Uterus (tissue), 4 donors: ENCODE measurements at places on chromosomes 1 and 21.
A peak's percentile ranks its signal among the peaks of the same experiment; 100 is the strongest.

GRCh38 chr1:226126824-226127569, 59.5 kb downstream of the ACBD3 start:
- H3K4me1 ChIP-seq = no peaks in the 10 kb centered on the region
- DNase-seq = no peak
- H3K27me3 ChIP-seq = no peaks in the 10 kb centered on the region
- no peak overlapping the region for H3K4me3 ChIP-seq
- no peak overlapping the region for H3K27ac ChIP-seq
- no peaks in the 10 kb centered on the region for H3K36me3 ChIP-seq

GRCh38 chr1:109805486-109806165, 41.9 kb upstream of the EPS8L3 start:
- peak; percentile 2 for DNase-seq
- no peaks in the 10 kb centered on the region for H3K27me3 ChIP-seq
- no peaks in the 10 kb centered on the region for H3K4me1 ChIP-seq
- H3K4me3 ChIP-seq = no peak overlapping the region

- no peaks in the 10 kb centered on the region for H3K36me3 ChIP-seq
- no peaks in the 10 kb centered on the region for H3K27me3 ChIP-seq
- H3K27ac ChIP-seq = no peak within 1 kb of the TSS
- DNase-seq = no peak
- no peaks in the 10 kb centered on the region for H3K4me1 ChIP-seq
These were observed at the start of gene RGS8 for GRCh38 chr1:182684116-182684828. TSS of gene RGS8 (minus strand) at chr1:182684587. CDS start at chr1:182669649, 14,938 bp downstream.

GRCh38 chr1:29691499-29691898, 455.2 kb downstream of the PTPRU start:
- H3K27me3 ChIP-seq = no peaks in the 10 kb centered on the region
- no peaks in the 10 kb centered on the region for H3K4me1 ChIP-seq
- H3K36me3 ChIP-seq = no peaks in the 10 kb centered on the region
- H3K4me3 ChIP-seq = no peak overlapping the region

GRCh38 chr1:193806079-193807048, 620.0 kb upstream of the B3GALT2 start:
- no peaks in the 10 kb centered on the region for H3K4me1 ChIP-seq
- H3K27ac ChIP-seq = no peak overlapping the region
- H3K4me3 ChIP-seq = no peak overlapping the region

DNA sequence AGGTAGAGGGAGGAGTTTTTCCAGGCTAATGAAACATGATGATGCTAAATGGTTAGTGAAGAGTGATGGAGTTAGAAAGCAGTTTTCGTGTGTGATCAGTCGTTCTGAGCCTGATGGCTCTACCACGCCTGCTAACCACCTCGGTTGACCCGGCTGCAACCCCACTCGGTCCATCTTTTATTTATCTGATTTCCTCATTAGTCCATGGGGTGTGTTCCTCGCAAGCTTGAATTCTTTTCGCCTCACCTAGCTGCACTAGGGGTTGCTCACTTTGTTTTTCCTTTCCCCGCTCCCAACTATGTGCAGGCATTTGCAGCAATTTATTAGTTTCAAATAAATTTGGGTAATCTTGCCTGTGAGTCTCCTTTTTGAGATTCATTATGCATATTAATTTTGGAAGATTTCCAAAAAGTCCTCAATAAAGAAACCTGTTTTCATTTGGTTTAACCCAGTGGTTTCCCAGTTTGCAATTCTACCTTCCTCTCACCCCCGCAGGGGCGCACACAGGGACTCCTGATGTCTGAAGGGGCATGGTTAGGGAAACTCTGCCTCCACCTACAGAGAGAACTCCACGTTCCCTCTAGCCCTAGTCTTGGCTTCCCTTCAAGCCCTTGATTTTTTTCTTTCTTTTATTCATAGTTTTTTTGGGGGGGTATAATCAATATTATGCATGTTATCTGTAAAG, 12.6 kb downstream of the B3GALT5 start:
- H3K27me3 ChIP-seq = no peaks in the 10 kb centered on the region
- H3K36me3 ChIP-seq = no peaks in the 10 kb centered on the region
- no peak for DNase-seq
- no peak overlapping the region for H3K4me3 ChIP-seq
- no peak overlapping the region for H3K27ac ChIP-seq

DNA sequence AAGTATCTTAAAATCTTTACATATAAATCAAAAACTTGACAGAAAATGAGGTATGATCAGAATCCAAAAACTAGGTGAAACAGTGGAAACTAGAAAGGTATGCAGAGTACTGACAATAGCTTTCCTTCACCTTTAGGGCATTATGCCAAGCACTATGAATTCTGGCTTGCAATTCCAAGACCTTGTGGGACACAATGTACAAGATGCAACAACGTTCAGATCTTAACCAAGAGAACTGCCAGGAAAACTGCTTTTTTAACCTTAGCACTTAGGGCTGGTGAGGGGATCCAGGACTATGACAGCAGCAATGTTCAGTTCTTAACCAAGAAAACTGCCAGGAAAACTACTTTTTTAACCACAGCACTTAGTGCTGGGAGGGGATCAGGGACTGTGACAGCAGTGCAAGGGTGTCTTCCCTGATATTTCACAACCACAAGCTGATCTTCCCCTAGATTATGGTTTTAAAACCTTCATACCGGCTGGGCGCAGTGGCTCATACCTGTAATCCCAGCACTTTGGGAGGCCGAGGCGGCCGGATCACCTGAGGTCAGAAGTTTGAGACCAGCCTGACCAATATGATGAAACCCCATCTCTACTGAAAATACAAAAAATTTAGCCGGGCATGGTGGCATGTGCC, 22.3 kb downstream of the FOXJ3 start:
- no peak overlapping the region for H3K27ac ChIP-seq
- H3K4me3 ChIP-seq = no peak overlapping the region
- H3K27me3 ChIP-seq = no peaks in the 10 kb centered on the region
- DNase-seq = no peak
- peaks cover 7% of the 10 kb centered on the region for H3K4me1 ChIP-seq

GRCh38 chr1:158087320-158087927, 93.3 kb upstream of the CD1D start:
- no peaks in the 10 kb centered on the region for H3K4me1 ChIP-seq
- peak; percentile 62 for DNase-seq
- no peaks in the 10 kb centered on the region for H3K36me3 ChIP-seq
- no peak overlapping the region for H3K4me3 ChIP-seq

- H3K36me3 ChIP-seq = no peaks in the 10 kb centered on the region
- no peaks in the 10 kb centered on the region for H3K4me1 ChIP-seq
- no peak for DNase-seq
- no peak overlapping the region for H3K4me3 ChIP-seq
These were observed 14.6 kb downstream of the TRIM46 start for GRCh38 chr1:155188268-155188667.

- no peaks in the 10 kb centered on the region for H3K27me3 ChIP-seq
- no peak overlapping the region for H3K4me3 ChIP-seq
- H3K4me1 ChIP-seq = no peaks in the 10 kb centered on the region
- no peak overlapping the region for H3K27ac ChIP-seq
These were observed 319.4 kb downstream of the BRINP2 start for GRCh38 chr1:177490036-177490639.

DNA sequence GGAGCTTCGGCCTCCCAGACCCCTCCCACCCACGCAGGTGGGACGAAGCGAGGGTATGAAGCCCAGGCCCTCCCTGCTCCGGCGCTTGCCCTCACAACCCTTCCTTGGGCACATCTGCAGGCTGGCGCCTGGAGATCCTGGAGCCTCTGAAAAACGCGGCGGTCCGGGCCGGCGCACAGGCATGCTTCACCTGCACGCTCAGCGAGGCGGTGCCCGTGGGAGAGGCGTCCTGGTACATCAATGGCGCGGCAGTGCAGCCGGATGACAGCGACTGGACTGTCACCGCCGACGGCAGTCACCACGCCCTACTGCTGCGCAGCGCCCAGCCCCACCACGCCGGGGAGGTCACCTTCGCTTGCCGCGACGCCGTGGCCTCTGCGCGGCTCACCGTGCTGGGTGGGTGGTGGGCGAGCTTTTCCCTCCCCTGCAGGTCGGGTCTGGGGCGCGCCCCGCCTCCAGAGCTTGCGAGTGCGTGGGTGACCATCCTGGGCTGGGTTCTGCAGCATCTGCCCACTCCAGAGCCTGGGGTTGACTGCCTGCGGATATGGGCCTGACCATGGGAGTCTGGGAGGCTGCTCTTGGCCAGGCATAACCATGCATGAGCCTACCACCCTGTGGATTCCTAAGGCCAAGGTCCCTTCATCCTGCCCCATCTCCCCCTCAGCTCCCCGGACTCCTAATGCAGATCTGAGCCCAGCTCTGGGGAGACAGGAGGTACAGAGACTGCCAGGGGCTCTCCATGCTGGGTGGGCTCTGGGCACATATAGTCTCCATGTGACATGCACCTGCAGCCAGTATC, 89.8 kb downstream of the TRIM11 start:
- no peaks in the 10 kb centered on the region for H3K4me1 ChIP-seq
- H3K4me3 ChIP-seq = no peak overlapping the region
- H3K36me3 ChIP-seq = no peaks in the 10 kb centered on the region
- no peaks in the 10 kb centered on the region for H3K27me3 ChIP-seq
- H3K27ac ChIP-seq = no peak overlapping the region
